Small intestine (tissue), 16 donors: ENCODE measurements at places on chromosomes 3 and 15. TPM values are rescaled to one million over a fixed set of nuclear protein-coding genes. Genes with fewer than 3 reads are reported as not detected.

Gene NRROS
- polyA plus RNA-seq, result 4.1 TPM

GRCh38 chr3:3992312-3992874, 193.2 kb downstream of the LRRN1 start:
- no peak overlapping the region for H3K27ac ChIP-seq
- no peaks in the 10 kb centered on the region for H3K4me1 ChIP-seq
- H3K4me3 ChIP-seq, result no peak overlapping the region

- H3K4me3 ChIP-seq, result no peak overlapping the region
- peak overlapping the region; percentile 36 for H3K27ac ChIP-seq
- peaks cover 42% of the 10 kb centered on the region for H3K36me3 ChIP-seq
- peak; percentile 36 for DNase-seq
- peaks cover 33% of the 10 kb centered on the region for H3K4me1 ChIP-seq
Observed at GRCh38 chr3:52210037-52210436, 12.1 kb downstream of the ALAS1 start.

Gene CYP8B1
- polyA plus RNA-seq, result not detected
